HEK293T (cell line): ENCODE measurements at places on chromosomes 12 and 14.

DNA sequence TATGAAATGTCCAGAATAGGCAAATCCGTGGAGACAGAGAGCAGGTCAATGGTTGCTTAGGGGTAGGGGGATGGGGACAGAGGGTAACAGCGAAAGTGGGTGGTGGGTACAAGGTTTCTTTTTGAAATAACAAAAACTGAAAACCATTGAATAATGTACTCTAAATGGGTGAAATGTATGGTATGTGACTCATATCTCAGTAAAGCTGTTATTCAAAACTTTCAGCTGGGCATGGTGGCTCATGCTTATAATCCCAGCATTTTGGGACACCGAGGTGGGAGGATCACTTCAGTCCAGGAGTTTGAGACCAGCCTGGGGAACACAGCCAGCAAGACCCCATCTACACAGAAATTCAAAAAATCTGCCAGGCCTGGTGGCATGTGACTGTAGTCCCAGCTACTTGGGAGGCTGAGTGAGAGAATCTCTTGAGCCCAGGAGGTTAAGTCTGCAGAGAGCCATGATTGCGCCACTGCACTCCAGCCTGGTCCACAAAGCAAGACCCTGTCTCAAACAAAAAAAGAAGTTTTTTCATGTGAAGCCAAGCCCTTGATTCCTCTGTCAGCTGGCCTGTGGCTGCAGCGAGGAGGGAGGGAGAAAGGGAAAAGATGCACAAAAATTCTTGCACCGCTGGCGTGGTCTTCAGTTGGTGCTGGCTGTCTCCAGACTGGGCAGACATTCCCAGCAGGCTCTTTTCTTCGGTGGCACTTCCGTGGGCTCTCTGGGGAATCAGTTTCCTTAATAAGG, 248.2 kb downstream of the SLC41A2 start:
- DNase-seq: no peak

DNA sequence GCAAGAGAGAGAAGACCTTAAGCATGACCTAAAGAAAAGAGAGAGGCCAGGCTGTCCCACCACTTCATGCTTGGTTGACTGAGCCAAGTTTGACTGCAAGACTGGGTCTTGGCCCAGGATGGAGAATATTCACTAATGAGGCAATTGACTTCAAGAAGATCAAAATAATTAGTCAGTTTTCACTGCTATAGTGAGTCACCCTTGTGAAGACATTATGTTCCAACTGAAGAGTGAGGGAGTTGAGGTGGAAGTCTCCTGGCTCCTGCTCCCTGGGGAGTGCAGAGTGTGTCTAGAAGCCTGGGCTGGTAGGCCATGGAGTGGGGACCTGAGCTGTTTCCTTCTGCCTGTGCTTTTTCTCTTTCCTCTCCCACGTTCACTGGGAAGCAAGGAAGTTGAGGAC, 117.6 kb downstream of the CACNA1C start:
- no peak for DNase-seq

- DNase-seq: no peak
These were observed 3.2 kb downstream of the GPR132 start for GRCh38 chr14:105062048-105062433.

- no peak for DNase-seq
These were observed 24.3 kb downstream of the VRK1 start for GRCh38 chr14:96821501-96821900.

DNA sequence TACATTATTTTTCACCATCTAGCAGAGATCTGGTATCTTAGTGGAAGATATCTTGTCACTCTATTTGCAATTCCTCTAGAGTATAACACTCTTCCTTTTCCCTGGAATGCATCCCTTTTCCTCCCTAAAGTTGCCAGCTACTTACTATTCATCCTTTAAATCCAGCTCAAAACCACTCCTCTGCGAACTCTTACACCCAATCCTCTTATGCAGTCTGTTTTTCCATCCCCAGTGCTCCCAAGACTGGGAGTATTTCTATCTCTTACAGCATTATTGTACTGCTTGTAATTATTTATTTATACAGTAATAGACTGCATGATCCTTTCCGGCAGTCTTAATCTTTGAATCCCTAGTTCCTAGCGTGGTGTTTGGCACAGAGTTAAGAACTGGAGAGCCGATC, 2.9 kb upstream of the SRGAP1 start:
- DNase-seq: no peak

GRCh38 chr12:70919597-70920035, 922 bp downstream of the PTPRR start:
- DNase-seq: no peak

DNA sequence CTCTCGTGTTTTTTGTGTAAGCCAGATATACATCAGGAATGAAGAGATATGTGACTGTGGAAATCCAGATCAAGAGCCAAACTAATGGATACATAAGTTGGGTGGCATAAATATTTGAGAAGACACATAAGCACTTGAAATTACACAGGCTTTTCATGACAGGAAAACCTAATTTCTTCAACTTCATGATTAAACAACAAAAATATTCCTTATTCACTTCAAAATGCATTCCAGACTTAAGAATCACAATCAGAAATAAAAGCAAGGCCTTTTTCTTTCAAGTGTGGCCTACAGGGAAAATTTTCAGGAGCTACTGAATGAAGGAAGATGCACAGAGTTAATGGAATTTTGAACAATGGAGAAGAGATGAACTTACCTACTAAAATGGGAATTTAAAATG, 515.6 kb downstream of the FOXG1 start:
- no peak for DNase-seq
